ENCODE measurements at places on chromosomes 16 and 17. TPM values are rescaled to one million over a fixed set of nuclear protein-coding genes. Genes with fewer than 3 reads are reported as not detected.

The SLC47A1 gene
- total RNA-seq: 1.5 TPM

The UTS2R gene
- 0.46 TPM for total RNA-seq

The NOG gene
- 1.7 TPM for total RNA-seq

The TMEM220 gene
- 1.8 TPM for total RNA-seq

The RNF151 gene
- total RNA-seq: not detected

The CDH8 gene
- total RNA-seq: not detected

The SLFN12L gene
- 73.6 TPM for total RNA-seq

The SCARF1 gene
- total RNA-seq: 2.5 TPM

The ERAL1 gene
- 68.1 TPM for total RNA-seq

The KRTAP16-1 gene
- not detected for total RNA-seq

The SCGB1C2 gene
- total RNA-seq: not detected

The TBC1D3G gene
- not detected for total RNA-seq

The TBC1D3H gene
- total RNA-seq: not detected

The GRB7 gene
- total RNA-seq: 3.5 TPM

The MMP2 gene
- not detected for total RNA-seq

The ACLY gene
- 129 TPM for total RNA-seq

The ANKFN1 gene
- total RNA-seq: not detected

The KRTAP4-1 gene
- not detected for total RNA-seq

The INCA1 gene
- 0.60 TPM for total RNA-seq

The ARHGAP44 gene
- 0.55 TPM for total RNA-seq

The PYY gene
- total RNA-seq: not detected

The PABPN1L gene
- total RNA-seq: not detected

The FUS gene
- 411 TPM for total RNA-seq

The ITGB3 gene
- total RNA-seq: not detected

The OSGIN1 gene
- 0.67 TPM for total RNA-seq

The CDRT15 gene
- total RNA-seq: not detected

The ZNF652 gene
- 13.2 TPM for total RNA-seq

The PGAP6 gene
- total RNA-seq: 39.7 TPM

The ZP2 gene
- not detected for total RNA-seq

The KRTAP4-5 gene
- total RNA-seq: not detected

The HLF gene
- 44.3 TPM for total RNA-seq

The HBA2 gene
- not detected for total RNA-seq

The CIITA gene
- 3.1 TPM for total RNA-seq

The WIPI1 gene
- 61.0 TPM for total RNA-seq

The ZNF469 gene
- total RNA-seq: 0.34 TPM

The PRSS53 gene
- 6.2 TPM for total RNA-seq

The RNU2-1 gene
- total RNA-seq: 4,759 TPM

The IGSF6 gene
- total RNA-seq: 0.26 TPM

The HOXB2 gene
- 37.7 TPM for total RNA-seq

The ALDH3A1 gene
- 0.34 TPM for total RNA-seq

The SLC25A11 gene
- total RNA-seq: 40.4 TPM

The MYL4 gene
- not detected for total RNA-seq

The KRTAP9-8 gene
- total RNA-seq: not detected

The TAT gene
- not detected for total RNA-seq

The PIRT gene
- total RNA-seq: not detected

The NPIPB6 gene
- total RNA-seq: 2.9 TPM

The SMIM22 gene
- total RNA-seq: not detected

The C17orf78 gene
- not detected for total RNA-seq

The PRSS36 gene
- 0.19 TPM for total RNA-seq

The PMFBP1 gene
- total RNA-seq: 1.8 TPM
